Endothelial cell of umbilical vein (primary cell): ENCODE measurements at places on chromosomes 7 and 10. TPM values are rescaled to one million over a fixed set of nuclear protein-coding genes. Genes with fewer than 3 reads are reported as not detected.

DNA sequence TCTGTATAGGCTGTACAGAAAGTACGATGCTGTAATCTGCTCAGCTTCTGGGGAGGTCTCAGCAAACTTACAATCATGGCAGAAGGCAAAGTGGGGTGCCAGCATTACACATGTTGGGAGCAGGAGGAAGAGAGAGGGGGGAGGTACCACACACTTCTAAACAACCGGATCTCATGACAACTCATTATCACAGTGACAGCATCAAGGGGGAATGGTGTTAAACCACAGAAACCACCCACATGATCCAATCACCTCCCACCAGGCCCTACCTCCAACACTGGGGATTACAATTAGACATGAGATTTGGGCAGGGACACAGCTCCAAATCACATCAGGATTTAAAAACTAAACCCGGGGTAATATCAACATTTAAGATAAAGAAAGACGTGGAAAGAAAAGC is 468.8 kb upstream of the AUTS2 start:
- H3K27ac ChIP-seq, result no peak overlapping the region
- DNase-seq, result no peak
- no peak overlapping the region for H3K4me3 ChIP-seq

PARD3 gene
- total RNA-seq, result 20.2 and 24.1 TPM in 2 replicates

- H3K4me1 ChIP-seq, result no peaks in the 10 kb centered on the region
- H3K27ac ChIP-seq, result no peak overlapping the region
- H3K4me3 ChIP-seq, result no peak overlapping the region
- no peaks in the 10 kb centered on the region for H3K36me3 ChIP-seq
These were observed 237.0 kb downstream of the EBF3 start for GRCh38 chr10:129727071-129727470.

GRCh38 chr10:111076682-111077478 is at the start of gene ADRA2A:
ADRA2A (plus strand) TSS chr10:111077029; CDS start chr10:111077997, 968 bp downstream.
- H3K36me3 ChIP-seq, result no peaks in the 10 kb centered on the region
- no peak within 1 kb of the TSS for H3K27ac ChIP-seq
- H3K4me3 ChIP-seq, result peak within 1 kb of the TSS; percentile 29
- peaks cover 17% of the 10 kb centered on the region for H3K4me1 ChIP-seq

ALOX5 gene
- total RNA-seq, result not detected in 2 replicates

DNA sequence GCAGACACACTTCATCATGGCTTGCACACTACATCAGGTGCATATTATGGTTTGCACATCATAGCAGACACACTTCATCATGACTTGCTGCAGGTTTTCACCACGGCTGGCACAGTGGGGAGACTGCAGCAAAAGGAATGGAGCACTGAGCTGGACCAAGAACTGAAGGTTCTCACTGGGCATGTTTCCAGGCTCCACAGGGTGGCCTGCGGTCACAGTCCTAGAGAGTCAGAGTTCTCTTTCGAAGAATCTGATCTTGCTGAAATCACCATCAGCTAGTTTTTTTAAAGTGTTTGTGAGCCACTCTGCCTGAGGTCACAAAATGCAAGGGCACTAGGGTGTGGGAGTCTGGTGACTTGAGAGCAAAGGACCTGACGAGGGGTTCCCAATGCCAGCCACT is 140.4 kb upstream of the NPY start:
- H3K4me1 ChIP-seq, result no peaks in the 10 kb centered on the region
- H3K36me3 ChIP-seq, result no peaks in the 10 kb centered on the region
- no peak overlapping the region for H3K27ac ChIP-seq
- no peaks in the 10 kb centered on the region for H3K27me3 ChIP-seq
- no peak overlapping the region for H3K4me3 ChIP-seq

DNA sequence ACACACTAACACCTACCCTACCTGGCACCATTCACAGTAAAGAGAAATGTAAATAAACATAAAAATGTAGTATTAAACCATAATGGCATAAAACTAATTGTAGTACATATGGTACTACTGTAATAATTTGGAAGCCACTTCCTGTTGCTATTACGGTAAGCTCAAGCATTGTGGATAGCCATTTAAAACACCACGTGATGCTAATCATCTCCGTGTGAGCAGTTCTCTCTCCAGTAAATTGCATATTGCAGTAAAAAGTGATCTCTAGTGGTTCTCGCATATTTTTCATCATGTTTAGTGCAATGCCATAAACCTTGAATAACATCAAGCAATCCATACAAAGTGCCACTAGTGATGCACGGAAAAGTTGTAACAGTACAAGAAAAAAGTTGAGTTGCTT is 75.4 kb downstream of the CFTR start:
- DNase-seq, result no peak
- no peaks in the 10 kb centered on the region for H3K36me3 ChIP-seq
- no peak overlapping the region for H3K27ac ChIP-seq
- no peak overlapping the region for H3K4me3 ChIP-seq

- H3K36me3 ChIP-seq, result no peaks in the 10 kb centered on the region
- H3K27me3 ChIP-seq, result no peaks in the 10 kb centered on the region
- peaks cover 29% of the 10 kb centered on the region for H3K4me1 ChIP-seq
- H3K4me3 ChIP-seq, result no peak overlapping the region
These were observed 35.8 kb downstream of the LAMB4 start for GRCh38 chr7:108094346-108094745.

TACC2 gene
- total RNA-seq, result 39.9 and 46.2 TPM in 2 replicates

GRCh38 chr10:10552948-10553347 is 464.7 kb upstream of the CELF2 start:
- no peak overlapping the region for H3K27ac ChIP-seq
- no peak for DNase-seq
- no peak overlapping the region for H3K4me3 ChIP-seq
- no peaks in the 10 kb centered on the region for H3K36me3 ChIP-seq
- H3K27me3 ChIP-seq, result no peaks in the 10 kb centered on the region

DNA sequence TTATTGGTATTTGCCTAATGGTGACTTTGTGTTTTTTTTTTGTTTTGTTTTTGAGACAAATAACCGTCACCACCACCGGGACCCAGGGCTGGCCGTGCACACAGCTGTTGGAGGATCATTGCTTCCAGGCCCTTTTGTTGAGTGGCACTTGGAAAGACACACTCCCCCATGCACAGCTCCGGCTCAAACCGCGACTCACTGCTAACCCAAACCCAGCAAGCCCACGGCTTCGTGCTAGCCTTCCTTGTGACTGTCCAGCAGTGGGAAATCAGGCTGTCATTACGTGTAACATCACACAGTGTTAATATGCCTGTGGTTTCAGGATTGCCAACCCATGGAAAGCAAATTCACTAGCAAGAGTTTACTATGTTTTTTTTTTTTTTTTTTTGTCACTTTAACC is 17.4 kb downstream of the BNIP3 start:
- no peaks in the 10 kb centered on the region for H3K27me3 ChIP-seq
- no peak overlapping the region for H3K4me3 ChIP-seq
- peaks cover 3% of the 10 kb centered on the region for H3K36me3 ChIP-seq
- H3K27ac ChIP-seq, result no peak overlapping the region

GRCh38 chr10:113100281-113100680 is 150.2 kb downstream of the TCF7L2 start:
- no peak overlapping the region for H3K4me3 ChIP-seq
- H3K27me3 ChIP-seq, result no peaks in the 10 kb centered on the region
- DNase-seq, result no peak
- no peak overlapping the region for H3K27ac ChIP-seq

DNA sequence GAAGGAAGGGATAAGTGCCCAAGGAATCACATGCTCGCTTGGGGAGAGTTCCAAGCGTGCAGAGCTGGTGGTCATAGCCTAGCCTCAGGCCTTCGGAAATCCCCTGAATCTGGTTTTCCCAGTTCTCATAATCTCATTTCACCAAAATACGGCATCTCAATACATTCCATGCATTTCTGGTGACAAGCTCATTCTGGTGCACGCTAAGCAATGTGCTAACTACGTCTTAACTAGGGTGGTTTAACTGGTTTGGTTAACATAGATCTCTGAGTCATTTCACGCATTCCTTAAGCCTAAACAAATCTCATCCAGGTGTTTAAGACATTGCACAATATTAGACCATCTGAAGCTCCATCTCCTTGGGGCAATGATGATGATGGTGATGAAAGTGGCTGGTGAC is 72.9 kb upstream of the STEAP1B start:
- DNase-seq, result no peak
- H3K4me1 ChIP-seq, result peaks cover 42% of the 10 kb centered on the region
- peaks cover 11% of the 10 kb centered on the region for H3K36me3 ChIP-seq
- H3K27me3 ChIP-seq, result no peaks in the 10 kb centered on the region
- H3K27ac ChIP-seq, result no peak overlapping the region

DNA sequence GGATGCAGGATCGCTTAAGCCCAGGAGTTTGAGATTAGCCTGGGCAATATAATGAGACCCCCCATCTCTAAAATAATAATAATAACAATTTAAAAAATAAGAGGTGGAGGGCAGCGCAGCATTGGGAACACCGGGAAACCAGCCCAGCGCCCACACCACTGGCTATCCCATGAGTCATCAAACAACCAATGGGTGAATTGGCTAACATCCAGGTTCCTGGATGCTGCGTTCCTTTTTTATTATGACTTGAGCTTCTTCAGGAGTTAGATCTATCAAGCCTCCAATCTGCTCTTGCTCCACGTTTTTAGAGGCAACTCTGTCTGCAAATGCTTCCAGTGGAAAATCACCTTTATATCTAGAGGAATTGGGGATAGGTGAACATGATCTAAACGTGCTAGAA is 10.0 kb upstream of the LRRC4 start:
- no peak overlapping the region for H3K4me3 ChIP-seq
- H3K27ac ChIP-seq, result no peak overlapping the region
- peaks cover 18% of the 10 kb centered on the region for H3K4me1 ChIP-seq
- no peaks in the 10 kb centered on the region for H3K36me3 ChIP-seq

TMEM60 gene
- 15.0 and 15.8 TPM in 2 replicates for total RNA-seq

- no peaks in the 10 kb centered on the region for H3K36me3 ChIP-seq
- no peaks in the 10 kb centered on the region for H3K4me1 ChIP-seq
- no peak within 1 kb of the TSS for H3K27ac ChIP-seq
- H3K27me3 ChIP-seq, result peaks cover 18% of the 10 kb centered on the region
- no peak within 1 kb of the TSS for H3K4me3 ChIP-seq
- DNase-seq, result peak; percentile 36
These were observed at the start of gene SEMA3E for GRCh38 chr7:83648464-83649241. SEMA3E (minus strand) TSS chr7:83649139.

DNA sequence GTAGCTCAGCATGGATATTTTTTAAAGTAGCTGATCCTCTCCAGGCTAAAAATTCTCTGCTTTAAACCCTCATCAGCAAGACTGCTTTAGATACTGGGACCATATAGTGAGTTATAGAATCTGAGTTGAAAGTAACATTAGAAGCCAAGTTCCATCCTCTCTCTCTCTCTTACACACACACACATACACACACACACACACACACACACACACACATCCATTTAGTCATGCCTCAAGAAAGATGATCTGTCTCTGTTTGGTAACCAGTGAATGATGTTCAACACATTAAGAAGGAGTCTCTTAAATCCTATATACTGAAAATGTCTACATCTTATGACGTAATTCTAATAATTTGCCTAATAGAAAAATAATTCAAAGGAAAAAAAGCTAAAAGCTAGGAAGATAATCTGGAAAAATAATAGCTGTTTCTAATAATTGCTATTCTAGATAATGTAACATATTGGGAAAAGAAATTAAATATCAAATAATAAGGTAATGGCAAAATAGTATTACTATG is 16.9 kb upstream of the ATP6V0A4 start:
- DNase-seq, result no peak
- no peak overlapping the region for H3K4me3 ChIP-seq
- no peaks in the 10 kb centered on the region for H3K4me1 ChIP-seq
- H3K27ac ChIP-seq, result no peak overlapping the region
- no peaks in the 10 kb centered on the region for H3K36me3 ChIP-seq

UNC5B gene
- total RNA-seq, result 2.5 and 5.4 TPM in 2 replicates

- no peaks in the 10 kb centered on the region for H3K36me3 ChIP-seq
- H3K4me3 ChIP-seq, result no peak overlapping the region
- no peak overlapping the region for H3K27ac ChIP-seq
- no peaks in the 10 kb centered on the region for H3K4me1 ChIP-seq
These were observed 611.4 kb downstream of the MAGI2 start for GRCh38 chr7:78842068-78842467.

- H3K27ac ChIP-seq, result no peak overlapping the region
- no peak overlapping the region for H3K4me3 ChIP-seq
- peaks cover 5% of the 10 kb centered on the region for H3K4me1 ChIP-seq
- H3K36me3 ChIP-seq, result no peaks in the 10 kb centered on the region
These were observed 8.0 kb upstream of the PRKAR2B start for GRCh38 chr7:107036535-107036934.

SFXN2 gene
- total RNA-seq, result 13.1 and 17.0 TPM in 2 replicates

DNA sequence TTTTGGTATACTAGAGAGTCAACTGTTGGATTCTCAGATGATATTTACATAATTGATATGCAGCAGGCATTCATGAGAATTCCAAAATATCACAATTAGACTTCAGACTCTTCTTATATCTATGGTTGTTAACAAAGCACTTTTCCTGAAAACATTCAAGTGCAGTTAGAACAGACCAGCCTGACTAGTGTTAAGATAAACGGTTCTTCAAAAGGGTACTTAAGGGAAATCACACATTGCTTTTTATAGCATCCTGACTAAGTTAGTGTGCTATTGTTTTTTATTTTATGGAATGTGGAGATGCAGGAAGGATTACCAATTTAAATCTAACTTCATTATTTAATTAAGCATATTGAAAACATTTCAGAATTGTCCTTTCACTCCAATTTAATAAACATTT is 405.1 kb downstream of the PLXDC2 start:
- DNase-seq, result no peak
- no peaks in the 10 kb centered on the region for H3K36me3 ChIP-seq
- no peaks in the 10 kb centered on the region for H3K27me3 ChIP-seq
- no peaks in the 10 kb centered on the region for H3K4me1 ChIP-seq
- H3K27ac ChIP-seq, result no peak overlapping the region

ZNHIT1 gene
- 89.9 and 90.5 TPM in 2 replicates for total RNA-seq

DNA sequence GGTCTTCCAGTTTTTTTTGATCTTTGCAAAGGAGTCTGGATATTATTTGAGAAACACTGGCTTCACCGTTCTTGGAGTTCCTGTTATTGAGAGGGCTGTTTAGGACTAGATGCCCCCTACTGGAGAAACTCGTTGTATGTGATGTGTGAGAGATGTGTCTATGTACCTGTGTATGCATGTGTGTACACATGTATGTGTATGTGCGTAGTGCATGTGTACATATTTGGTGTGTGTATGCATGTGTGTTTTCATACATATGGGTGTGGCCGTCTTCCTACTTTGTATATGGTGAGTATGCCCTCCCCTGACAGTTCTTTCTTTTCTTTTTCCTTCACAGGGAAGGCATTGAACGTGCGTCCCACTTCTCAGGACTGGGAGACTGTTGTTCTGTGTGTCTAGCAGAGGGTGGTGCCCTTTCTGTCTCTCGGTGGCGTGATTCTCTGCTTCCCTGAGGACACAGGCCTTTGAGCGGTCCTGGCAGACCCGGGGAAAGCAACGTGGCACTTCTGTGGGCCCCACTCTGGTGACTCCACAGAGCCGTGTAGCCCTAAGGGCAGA is 3.0 kb upstream of the CALHM3 start:
- no peaks in the 10 kb centered on the region for H3K27me3 ChIP-seq
- DNase-seq, result peak; percentile 72
- H3K36me3 ChIP-seq, result no peaks in the 10 kb centered on the region
- H3K4me1 ChIP-seq, result no peaks in the 10 kb centered on the region
- no peak overlapping the region for H3K4me3 ChIP-seq

LRRN3 gene
- not detected in 2 replicates for total RNA-seq

- H3K27ac ChIP-seq, result no peak overlapping the region
- H3K4me3 ChIP-seq, result no peak overlapping the region
- DNase-seq, result no peak
- peaks cover 4% of the 10 kb centered on the region for H3K27me3 ChIP-seq
- no peaks in the 10 kb centered on the region for H3K4me1 ChIP-seq
These were observed 19.4 kb downstream of the LGI1 start for GRCh38 chr10:93777092-93777491.
